ENCODE measurements at places on chromosomes 12 and 14.

GRCh38 chr12:42338280-42338679 is 12.3 kb downstream of the PPHLN1 start:
- no peak for DNase-seq

DNA sequence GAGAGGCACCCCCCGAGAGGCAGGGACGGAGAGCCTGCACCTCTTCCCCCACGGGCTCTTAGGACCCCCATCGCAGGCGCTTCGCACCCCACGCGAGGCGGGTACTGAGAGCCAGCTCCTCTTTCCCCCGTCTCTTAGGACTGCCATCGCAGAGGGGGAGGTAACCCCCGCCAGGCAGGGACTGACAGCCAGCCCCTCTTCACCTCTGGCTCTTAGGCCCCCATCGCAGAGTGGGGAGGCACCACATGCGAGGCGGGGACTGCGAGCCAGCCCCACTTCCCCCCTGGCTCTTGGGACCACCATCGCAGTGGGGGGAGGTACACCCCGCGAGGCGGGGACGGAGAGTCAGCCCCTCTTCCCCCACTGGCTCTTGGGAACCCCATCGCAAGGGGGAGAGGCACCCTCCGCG is 46.1 kb downstream of the DDX11 start:
- DNase-seq, result no peak

DNA sequence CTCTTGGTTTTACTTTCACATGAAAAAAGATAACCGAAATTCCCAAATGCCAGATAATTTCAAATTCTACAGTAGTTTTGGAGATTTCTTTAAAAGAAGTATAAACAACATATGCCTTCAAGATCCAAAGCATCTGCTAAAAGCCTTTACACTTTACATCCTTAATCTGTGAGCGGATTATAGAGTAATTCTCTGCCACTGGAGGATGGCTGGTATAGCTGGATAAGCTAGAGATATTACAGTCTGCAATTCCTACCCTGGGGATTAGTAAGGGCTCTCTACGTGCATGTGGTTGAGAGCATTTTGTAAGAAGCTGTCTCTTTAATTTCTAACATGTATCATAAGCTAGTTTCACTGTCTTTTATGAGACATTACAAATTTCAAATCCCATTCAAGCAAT is 240.3 kb upstream of the HMGA2 start:
- DNase-seq, result no peak

DNA sequence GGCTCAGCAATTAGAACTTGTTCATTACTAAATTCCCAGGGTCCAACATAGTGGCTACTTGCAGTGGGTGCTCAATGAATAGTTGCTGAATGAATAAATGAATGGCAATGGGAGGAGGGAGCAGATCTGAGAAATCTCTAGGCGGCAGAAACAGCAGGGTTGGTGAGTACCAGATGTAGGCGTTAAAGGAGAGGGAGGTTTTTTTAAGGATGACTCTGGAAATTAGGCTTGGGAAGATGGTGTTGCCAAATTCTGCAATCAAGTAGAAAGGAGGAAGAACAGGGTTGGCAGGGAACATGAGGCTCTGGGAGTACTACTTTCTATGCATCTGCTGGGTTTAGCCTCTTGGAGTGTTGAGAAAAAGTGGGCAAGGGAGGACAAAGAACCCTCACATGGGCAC is 207.1 kb downstream of the APAF1 start:
- no peak for DNase-seq

GRCh38 chr14:98189062-98189461 is 1082.9 kb downstream of the BCL11B start:
- DNase-seq, result no peak

DNA sequence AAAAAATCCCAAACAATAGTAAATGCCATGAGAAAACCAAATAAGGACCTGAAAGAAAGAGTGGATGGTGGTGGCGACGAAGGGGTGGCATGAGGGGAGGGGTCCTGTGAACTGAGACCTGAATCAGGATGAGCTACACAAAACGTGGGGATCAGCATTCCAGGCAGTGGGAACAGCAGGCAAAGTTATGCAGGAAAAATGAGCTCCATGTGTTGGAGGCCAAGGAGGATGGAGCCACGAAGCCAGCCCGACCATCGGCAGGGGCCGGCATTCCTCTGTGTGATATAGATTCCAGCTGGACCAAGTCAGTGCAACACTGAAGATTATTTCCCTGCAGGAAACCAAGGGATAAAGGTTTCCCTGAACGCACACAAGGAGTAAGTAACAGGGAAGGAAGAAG is 7.1 kb downstream of the ADGRD1 start:
- DNase-seq, result no peak

Measured in activated naive CD4-positive, alpha-beta T cell (primary cell).